ENCODE measurements at places on chromosomes 4 and X.

- no peak for DNase-seq
Measured at GRCh38 chr4:174358829-174359228, 75.1 kb downstream of the CEP44 start.

DNA sequence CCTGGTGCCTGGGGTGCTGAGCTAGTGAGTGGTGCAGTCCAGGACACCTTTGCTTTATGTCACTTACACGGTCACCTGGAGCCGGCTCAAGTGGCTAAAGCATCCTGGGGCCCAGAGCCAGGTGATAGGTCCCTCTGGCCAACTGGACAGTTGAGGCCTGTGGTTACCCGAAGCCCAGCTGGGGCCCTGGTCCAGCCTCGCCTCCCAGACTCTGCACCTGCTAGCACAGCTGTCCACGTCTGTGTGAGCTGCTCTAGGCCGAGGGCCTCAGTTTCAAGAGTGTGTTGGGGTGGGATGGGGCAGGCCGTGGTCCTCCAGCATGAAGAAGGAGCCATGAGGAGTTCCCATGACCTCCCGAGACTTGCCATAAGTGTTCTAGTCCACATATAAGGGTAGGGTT lies 7.7 kb upstream of the ADD1 start:
- DNase-seq = no peak

GRCh38 chrX:10545882-10546281 lies 74.5 kb downstream of the MID1 start:
- no peak for DNase-seq

DNA sequence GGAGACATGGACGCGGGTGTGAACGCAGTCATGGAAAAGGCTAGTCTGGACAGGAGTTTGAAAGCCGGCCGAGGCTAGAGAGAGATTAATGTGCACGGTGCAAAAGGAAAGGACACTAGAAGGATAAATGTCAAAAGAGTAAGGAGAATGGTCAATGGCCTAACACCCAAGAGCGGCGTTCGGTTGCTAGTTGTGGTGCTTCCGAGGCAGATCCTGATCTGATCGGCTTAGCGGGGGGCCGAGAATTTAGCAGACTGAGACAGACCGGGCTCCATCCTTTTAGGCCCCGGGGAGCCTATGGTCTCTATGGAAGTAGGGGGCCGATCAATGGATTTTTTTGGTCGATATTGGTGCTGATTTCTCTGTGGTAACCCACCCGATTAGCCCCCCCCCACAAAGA lies 6.9 kb downstream of the GAGE10 start:
- DNase-seq = no peak

DNA sequence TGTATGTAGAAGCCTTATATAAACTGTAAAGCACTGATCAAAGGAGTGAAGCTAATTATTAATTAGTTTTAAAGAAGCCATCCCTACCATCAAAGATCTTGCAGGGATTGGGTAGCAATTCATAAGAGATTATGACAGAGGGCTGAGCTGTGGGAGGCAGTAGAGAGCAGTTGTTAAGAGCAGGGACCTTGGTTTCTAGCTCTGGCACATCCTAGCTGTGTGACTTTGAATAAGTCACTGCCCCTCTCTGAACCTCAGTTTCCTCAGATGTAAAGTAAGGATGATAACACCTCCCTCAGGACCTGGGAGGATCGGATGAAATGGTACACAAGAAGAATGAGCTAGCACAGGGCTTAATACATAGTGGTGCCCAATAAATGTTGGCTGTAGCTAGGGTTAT lies 45.4 kb downstream of the APLN start:
- no peak for DNase-seq

- no peak for DNase-seq
Measured at GRCh38 chrX:107850422-107850765, 24.7 kb downstream of the MID2 start.

DNA sequence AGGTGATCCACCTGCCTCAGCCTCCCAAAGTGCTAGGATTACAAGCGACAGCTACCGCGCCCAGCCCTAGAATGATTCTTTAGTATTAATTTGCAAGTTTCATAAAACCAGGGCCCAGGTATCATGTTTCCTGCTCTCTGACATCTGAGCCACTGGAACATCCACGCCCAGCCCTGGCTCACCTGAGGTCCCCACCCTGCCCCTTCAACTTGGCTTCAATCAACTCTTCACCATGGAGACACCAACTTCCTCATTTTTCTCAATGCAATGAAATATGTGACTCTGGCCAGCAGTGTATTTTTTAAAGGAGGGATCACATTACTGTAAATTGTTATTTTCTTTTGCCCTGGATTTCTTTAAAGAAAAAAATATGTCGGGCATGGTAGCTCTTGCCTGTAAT lies 3.9 kb downstream of the PRSS12 start:
- DNase-seq = no peak

DNA sequence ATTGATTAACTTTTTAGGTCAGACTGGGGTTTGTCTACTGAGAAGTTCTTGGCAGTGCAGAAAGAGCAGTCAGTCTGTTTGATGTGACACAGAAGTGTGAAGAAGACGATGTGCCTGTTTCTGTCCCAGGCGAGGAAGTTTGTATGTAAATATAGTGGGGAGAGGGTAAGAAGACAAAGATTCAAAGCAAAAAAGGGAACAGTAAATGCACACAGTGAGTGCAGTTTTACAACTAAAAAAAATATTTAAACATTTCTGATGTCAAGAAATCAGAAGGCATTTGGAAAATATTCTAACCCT lies 264.9 kb downstream of the RAPGEF2 start:
- DNase-seq = no peak

DNA sequence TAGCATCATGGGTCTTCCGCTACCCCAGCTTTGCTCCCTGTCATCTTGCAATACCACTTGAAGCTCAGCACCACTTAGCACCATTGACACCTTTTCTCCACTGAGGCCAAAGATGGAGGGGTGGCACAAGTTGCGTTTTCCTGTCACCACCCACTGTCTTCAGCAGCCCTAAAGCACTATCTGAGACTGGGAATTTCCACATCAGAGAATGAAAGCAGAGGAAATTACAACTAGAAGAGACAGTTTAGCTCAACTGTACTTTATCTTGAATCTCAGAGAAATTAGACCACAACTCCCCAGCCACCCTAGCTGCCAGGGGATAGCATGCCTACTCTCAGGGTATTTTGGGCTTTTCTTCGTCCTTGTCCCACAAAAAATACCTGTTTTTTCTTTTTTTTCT lies 111.0 kb downstream of the DDIT4L start:
- DNase-seq = no peak

DNA sequence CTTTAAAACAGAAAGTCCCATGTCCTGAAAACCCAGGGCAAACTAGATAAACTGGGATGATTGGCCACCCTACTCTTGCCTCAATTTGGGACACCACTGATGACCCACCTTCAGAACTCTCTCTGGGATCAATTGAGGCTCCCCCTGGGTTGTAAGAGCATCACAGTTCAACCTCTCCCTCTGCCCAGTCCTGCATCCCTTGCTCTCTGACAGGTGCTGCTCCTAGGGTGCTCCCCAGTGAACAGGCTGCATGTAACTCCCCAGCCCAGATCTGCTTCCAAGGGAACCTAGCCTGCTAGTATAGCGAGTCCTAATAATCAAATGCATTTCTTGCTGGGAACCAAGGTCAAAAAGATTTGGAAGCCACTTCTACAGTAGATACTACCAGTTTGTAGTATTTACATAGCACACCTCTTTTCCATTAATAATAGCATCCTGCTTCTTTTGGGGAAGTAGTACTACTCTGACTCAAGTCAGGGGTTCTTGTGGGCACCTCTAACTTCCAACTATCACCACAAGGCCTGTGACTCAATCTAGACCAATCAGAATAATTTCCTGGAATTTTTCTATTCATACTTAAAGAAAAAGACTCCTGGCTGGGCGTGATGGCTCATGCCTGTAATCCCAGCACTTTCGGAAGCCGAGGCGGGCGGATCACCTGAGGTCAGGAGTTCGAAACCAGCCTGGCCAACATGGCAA lies 42.1 kb upstream of the SPINK2 start:
- no peak for DNase-seq

DNA sequence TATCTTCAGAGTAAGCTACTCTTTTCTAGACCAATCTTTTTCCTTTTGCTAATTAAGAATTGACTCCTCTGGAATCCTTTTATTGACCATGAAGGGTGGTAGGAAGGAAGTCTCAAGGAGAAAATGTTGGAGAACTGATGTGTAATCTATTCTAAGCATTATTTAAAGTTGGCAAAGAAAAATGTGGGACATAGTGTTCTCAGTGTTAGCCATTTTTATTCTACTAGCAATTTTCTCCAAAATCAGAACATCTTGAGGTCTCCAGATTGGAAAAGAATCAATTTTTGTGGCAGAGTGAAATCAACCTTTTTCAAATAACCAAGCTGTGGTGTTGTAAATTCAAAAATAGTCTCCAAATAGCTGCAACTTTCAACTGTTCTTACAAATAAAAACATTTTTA lies 18.4 kb upstream of the DMP1 start:
- no peak for DNase-seq
